Naive thymus-derived CD4-positive, alpha-beta T cell (primary cell): ENCODE measurements at places on chromosomes 7 and 10. TPM values are rescaled to one million over a fixed set of nuclear protein-coding genes. Genes with fewer than 3 reads are reported as not detected.

Gene BNIP3
- 40.5 TPM for polyA plus RNA-seq

Gene SPDYE8
- not detected for polyA plus RNA-seq

Gene ZPBP
- not detected for polyA plus RNA-seq

Gene FBXO24
- 2.0 TPM for polyA plus RNA-seq

Gene GPNMB
- not detected for polyA plus RNA-seq

Gene UNCX
- not detected for polyA plus RNA-seq

Gene CH25H
- 0.11 TPM for polyA plus RNA-seq

Gene GPRIN2
- not detected for polyA plus RNA-seq

Gene SLC13A1
- not detected for polyA plus RNA-seq

Gene OPALIN
- polyA plus RNA-seq: not detected

Gene PARD3
- 0.68 TPM for polyA plus RNA-seq

Gene LRRC17
- polyA plus RNA-seq: 0.24 TPM

Gene FAM131B
- polyA plus RNA-seq: not detected

Gene SPRN
- 0.34 TPM for polyA plus RNA-seq

Gene IDI1
- polyA plus RNA-seq: 26.8 TPM

Gene STEAP2
- not detected for polyA plus RNA-seq

Gene AOAH
- 13.9 TPM for polyA plus RNA-seq

Gene GPR15LG
- not detected for polyA plus RNA-seq

Gene CPEB3
- 0.74 TPM for polyA plus RNA-seq

Gene BBIP1
- polyA plus RNA-seq: 31.5 TPM

Gene KCND2
- not detected for polyA plus RNA-seq

Gene HMX2
- polyA plus RNA-seq: 0.14 TPM

Gene ASB15
- 0.07 TPM for polyA plus RNA-seq

Gene UPK3B
- not detected for polyA plus RNA-seq

Gene OPN1SW
- not detected for polyA plus RNA-seq

Gene IGF2BP3
- polyA plus RNA-seq: 0.35 TPM

Gene SAMD9L
- polyA plus RNA-seq: 34.4 TPM

Gene NEUROG3
- polyA plus RNA-seq: not detected

Gene PLCE1
- 0.22 TPM for polyA plus RNA-seq

Gene LLCFC1
- not detected for polyA plus RNA-seq

Gene HOXA4
- not detected for polyA plus RNA-seq

Gene GUSB
- polyA plus RNA-seq: 34.0 TPM
